ENCODE measurements at places on chromosomes 5 and 9.
A peak's percentile ranks its signal among the peaks of the same experiment; 100 is the strongest.

GRCh38 chr5:169157064-169157463, 143.9 kb downstream of the SLIT3 start:
- DNase-seq = no peak

DNA sequence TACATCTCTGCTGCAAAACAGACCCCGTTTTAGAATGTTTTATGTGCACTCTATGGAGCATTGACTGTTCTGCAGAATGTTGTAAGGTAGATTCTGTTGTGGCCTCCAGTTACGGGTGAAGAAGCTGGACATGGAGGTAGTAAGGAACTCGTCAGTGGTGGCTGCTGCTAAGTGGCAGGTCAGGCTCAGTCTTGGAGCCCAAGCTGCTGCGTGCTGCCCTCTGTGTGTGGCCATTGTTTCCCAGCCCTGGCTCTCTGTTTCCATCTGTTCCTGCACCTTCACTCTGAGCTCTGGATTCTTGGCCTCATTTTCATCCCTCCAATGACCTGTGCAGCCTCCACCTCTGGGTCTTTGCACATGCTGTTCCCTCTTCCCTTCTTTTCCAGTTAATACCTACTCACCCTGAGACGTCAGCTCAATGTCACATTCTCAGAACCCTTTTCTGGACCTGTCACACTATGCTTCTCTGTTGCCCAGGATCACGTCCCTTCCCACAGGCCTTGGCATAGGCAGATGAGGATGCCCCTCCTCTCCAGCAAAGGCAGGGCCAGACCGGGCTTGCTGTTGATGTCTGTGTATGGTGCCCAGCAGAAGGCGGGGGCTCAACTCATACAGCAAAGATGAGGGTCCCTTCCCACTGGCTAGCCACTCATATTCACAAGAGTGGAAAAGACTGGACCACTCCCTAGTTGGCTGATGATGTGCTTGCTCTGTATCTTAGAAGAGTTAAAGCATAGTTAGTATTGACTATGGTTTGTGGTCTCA, 97.6 kb downstream of the TENT4A start:
- no peak for DNase-seq

DNA sequence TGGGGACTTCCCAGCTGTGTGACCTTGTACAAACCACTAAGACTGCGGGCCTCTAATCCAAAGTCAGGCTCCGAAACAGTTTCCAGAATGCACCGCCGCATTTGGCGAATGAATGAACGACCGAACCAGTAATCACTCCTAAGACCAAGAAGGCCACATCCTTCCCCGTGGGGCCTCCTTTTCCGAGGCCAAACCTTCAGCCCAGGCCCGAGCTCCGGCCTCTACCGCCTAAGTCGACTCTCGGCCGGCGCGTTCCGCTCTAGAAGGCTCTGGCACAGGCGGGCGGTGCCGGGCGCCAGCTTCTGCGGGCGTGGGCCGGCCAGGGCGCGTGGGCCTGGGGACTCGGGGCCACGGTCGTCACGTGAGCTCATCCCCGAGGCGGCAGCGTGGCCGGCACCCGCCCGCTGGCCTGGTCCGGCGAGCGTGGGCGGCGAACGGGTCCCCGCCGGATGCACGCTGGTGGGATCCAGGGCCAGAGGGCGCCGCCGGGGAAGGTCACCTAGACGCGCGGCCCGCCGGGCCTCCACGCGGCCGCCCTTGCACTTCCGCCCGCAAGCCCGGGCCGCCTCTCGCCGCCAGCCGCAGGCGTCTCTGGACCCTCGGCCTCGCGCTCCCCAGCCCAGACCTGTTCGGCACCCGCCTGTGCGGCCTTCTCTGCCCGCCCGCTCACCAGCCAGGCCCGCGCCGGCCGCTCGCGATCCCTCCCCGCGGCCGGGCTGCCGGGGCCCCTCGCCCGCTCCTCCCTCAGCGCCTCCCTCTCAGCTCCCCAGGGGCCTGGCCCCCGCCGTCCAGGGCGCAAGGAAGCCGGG, 754 bp downstream of the VDAC1 start:
- DNase-seq = no peak

GRCh38 chr9:78562021-78562420, 265.1 kb downstream of the PSAT1 start:
- DNase-seq = no peak

- no peak for DNase-seq
Measured at GRCh38 chr5:132781029-132781428, 4.0 kb upstream of the SEPTIN8 start.

GRCh38 chr5:133847301-133847700, 121.1 kb downstream of the C5orf15 start:
- DNase-seq = no peak

GRCh38 chr9:136100700-136101614, 5.9 kb upstream of the NACC2 start:
- no peak for DNase-seq

DNA sequence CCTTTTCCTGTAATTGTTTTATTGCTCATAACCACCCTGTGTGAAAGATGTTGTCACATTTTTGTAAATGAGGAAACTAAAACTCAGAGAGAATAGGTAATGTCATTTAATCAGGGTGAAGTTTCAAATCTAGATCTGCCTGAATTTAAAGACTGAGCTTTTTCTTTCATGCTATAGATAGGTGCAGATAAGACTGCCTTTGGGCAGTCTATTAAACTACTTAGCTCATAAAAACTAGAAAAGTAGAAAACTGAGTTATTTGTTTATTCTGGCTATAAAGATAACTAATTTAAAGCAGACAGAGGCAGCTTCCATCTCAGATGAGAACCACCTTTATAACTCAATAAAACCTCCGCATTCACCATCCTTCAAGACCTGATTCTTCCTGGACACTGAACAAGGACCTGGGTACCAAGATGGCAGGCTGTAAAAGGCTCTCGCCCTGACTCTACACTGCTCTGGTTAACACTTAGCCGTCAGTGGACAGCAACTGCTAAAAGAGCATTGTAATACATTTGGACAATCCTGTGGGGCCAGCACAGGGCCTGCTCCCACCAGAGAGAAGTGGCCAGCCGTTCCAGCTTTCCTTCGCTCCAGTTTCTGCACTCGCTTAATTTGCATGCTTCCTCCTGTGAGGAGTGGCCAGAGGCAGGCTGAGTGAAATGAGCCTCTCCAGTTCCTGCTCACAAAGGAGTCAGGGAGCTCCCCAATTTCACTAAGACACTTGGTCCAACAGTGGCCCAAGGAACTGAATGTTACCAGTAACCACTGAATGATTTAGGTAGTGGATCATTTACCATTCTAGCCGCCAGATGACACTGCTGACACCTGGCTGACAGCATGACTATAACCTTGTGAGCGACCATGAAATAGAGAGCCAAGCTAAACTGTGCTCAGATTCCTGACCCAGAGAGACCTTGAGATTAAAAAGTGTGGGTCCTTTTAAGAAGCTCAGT, 566.4 kb downstream of the EFNA5 start:
- DNase-seq = no peak

- DNase-seq = no peak
Measured at GRCh38 chr9:113690055-113690740, 185.9 kb upstream of the ZNF618 start.

- DNase-seq = no peak
Measured at GRCh38 chr9:136137321-136138265, 18.9 kb upstream of the TMEM250 start.

DNA sequence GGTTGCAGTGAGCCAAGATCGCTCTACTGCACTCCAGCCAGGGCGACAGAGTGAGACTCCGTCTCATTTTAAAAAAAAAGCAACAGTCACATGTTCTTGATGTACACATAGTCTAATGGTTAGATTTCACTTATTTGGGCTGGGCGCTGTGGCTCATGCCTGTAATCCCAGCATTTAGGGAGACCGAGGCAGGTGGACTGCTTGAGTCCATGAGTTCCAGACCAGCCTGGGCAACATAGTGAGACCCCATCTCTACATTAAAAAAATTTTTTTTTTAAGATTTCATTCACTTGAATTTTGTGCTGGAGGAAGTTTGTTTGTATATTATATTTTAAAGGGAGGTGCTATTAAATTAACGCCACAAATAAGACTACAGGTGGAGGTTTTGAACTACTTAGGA, 21.9 kb downstream of the WNT8A start:
- DNase-seq = no peak

- DNase-seq = no peak
Measured at GRCh38 chr5:113713051-113713450, 199.6 kb downstream of the YTHDC2 start.

DNA sequence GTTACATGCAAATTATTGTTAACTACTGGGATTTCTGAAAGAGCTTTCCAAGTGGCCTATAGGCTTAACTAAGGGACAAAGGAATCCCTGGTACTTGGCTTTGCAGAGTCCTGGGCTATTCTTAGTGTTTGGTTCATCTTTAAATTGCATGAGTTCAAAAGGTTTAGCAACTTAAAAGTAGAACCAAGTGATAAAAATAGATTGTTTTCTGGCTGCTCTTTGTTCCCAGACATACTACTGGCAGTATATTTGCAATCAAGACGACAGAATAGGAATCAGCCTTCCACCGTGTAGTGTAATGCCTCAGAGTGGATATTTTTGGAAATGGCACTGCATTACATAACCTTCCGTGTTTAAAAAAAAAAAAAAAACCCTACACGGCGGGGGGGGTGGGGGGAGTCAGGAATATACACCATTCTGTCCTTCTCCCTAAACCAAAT, 1.0 kb downstream of the NREP start:
- DNase-seq = no peak

DNA sequence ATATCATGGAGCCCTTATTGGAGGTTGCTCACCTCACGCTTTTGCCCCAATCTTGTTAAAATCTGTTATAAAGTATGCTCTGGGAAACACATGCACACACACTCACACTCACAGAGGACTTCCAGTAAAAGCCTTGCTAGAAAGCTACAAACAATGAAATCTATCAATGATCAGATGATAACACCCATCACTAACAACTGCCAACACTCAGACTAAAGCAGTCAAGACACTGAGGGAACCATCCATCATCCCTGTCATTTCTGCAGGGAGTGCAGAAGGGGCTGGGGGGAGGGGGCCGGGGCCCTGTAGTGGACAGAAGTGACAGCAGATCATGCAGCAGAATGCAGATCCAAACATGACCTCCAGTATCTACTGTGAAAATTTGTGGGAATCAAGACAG, 179.1 kb downstream of the AOPEP start:
- DNase-seq = no peak

GRCh38 chr5:63953217-63953616, 9.0 kb downstream of the HTR1A start:
- DNase-seq = no peak

GRCh38 chr5:159337016-159337955, 7.0 kb upstream of the IL12B start:
- DNase-seq = no peak

DNA sequence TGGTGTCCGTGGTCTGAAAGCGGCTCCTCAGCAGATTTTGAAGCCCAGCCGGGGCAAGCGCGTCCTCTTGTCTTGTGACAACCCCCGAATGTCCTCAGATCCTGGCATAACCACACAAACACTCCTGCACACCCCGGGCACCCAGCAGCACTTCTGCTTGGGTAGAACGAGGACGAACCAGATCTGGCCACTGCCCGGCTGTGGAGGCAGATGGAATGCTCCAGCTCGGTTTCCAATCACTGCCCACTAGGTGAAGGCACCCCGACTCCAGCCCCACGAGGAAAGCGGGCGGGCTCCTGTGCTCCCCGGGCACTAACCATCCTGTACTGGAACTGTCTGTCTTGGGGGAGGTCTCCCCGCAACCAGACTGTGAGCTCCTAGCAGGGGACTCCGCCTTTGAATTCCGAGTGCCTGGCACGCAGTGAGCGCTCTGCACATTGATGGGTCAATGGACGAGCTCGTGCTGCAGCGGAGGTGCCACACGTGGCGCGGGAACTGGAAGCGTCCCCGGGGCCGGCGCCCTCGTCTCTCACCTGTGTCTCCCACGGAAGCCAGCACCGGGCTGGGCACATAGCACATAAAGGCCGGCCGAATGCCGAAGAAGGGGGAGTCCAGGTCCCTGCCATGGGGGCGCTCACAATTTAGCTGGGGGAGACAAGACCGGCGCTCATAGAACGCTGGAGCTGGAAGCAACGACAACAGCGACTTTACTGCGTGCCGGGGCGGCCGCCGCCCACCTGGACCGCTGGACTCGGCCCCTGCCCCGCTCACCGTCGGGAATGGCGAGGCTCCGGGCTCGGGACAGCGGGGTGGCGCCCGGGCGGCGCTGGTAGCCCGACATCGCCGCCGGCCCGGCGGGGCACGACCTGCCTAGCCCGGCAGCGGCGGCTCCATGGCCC, 608 bp downstream of the ENTR1 start:
- peak; percentile 26 for DNase-seq

GRCh38 chr5:109762821-109763220, 73.1 kb downstream of the MAN2A1 start:
- no peak for DNase-seq

DNA sequence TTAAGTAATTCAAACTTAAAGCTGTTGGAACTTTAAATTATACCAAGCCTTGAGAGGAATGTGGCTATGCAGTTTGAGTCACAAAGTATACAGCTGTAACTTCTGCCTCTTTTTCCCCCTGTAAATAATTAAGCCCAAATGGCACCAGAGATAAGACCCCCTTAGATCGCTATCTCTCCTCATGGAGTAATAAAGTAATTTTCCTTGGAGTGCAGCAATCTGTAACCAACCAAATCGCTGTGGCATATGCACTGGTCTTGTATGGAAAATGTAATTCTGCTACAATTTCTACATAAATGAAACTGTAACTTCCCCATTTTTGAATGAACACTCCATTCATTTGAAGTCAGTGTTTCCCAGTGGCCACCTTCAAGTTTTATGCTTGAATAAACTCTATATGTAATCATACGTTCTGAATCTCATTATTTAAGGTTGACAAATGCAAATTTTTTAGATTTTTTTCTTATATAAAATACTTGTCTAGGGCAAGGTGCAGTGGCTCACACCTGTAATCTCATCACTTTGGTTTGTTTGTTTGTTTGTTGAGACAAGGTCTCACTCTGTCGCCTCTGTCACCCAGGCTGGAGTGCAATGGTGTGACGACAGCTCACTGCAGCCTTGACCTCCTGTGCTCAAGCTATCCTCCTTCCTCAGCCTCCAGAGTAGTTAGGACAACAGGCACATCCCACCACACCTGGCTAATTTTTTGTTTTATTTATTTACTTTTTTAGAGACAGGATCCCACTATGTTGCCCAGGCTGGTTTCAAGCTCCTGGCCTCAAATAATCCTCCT, 12.3 kb downstream of the SUSD1 start:
- no peak for DNase-seq

DNA sequence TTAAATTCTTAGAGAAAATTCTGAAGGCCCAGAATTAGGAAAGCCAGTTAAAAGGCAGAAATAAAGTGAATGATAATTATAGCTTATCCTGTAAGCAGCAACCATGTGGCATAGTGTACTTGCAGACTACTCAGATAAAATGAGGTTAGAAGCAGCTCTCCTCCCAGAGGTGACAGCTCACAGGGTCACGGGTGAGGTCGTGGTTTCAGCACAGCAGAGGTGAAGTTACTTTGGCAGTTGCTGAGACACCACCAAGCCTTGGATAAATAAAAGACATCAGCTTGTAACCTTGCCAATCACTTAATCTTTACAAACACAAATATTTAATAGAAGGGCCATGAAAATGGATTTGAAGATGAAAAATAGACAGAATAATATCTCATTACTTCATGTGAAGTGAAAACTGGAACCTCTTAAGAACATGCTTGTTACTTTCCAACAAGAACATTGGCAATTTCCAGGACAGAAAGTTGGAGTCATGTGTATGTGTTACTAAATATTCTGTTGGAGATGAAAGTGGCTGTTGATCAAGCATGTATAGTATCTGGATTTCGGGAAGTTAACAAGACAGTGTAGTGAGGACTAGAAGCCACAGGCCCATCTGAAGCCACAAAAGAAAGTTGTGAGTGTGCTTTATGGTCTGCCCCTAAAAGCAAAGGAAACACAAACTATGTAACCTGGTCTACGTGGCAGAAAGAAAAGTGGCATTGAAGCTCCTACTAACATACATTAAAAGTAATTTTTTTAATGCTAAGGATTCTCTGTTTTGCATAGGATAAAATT, 134.4 kb downstream of the ERCC6L2 start:
- peak; percentile 63 for DNase-seq

Measured in stimulated activated effector memory CD8-positive, alpha-beta T cell treated with anti-CD3 and anti-CD28 coated beads, Interleukin-12 subunit alpha, Interleukin-12 subunit beta, amount 100 ng/mL, for 72 hours (primary cell).